ENCODE measurements at places on chromosomes 13 and 19.

DNA sequence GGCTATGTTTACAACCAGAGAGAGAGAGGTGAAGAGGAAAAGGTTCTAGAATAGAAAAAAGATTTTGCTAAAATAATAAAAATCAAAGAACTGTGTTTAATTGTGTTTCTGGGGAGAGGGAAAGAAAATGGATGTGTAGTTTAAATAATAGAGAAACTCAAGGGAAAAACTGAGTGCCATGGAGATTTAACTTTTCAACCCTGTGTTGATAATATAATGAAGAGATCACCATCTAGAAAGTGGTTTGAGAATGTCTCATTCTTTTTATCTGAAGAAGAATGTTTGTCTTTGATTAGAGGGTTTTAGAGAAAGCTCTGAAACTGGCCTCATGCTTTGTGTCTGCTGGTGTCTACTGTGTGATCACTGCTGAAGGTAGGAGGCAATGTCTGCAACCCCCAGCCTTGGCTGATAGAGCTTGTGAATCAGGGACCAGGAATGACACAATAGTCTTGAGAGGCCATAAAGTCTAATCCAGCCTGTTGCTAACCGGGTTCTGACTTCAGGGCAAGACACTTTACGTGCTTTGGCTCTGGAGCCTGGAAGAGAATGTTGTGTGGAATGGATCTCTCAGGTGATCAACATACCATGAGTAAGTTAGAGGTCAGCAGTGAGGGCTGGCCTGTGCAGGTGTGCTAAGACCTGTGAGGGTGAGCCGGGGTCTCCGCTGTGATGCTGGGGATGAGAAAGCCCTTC lies 5.4 kb downstream of the COL4A2 start:
- DNase-seq: no peak

GRCh38 chr19:20422216-20423205 lies 143.1 kb downstream of the ZNF737 start:
- no peak for DNase-seq

- DNase-seq: no peak
Measured at GRCh38 chr13:113607889-113608635, 23.5 kb downstream of the TFDP1 start.

- DNase-seq: no peak
Measured at GRCh38 chr13:31067416-31068118, 94.1 kb downstream of the HSPH1 start.

DNA sequence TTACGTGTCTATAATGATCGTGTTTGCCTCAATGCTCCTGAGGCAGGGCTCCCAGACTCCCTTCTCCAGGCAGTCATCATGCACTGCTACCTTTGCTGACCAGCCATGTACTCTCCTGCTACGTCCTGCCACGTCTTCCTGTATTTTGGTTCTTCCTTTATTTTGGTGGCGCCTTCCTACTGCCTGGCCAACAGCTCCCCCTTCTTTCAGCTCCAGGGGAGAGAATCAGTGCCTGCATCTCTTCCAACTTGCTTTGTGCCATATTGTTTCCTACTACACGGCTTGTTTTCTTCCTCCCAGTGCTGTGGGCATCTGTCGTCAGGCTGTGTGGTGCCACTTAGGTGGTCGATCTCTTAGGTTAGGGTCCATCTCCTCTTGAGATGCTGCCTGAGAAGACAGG lies 96.2 kb downstream of the FGF9 start:
- DNase-seq: no peak

Measured in NCI-H446 treated with DMSO at 0.1 percent for 48 hours (cell line).